ENCODE measurements at places on chromosomes 5 and 9. TPM values are rescaled to one million over a fixed set of nuclear protein-coding genes. Genes with fewer than 3 reads are reported as not detected.

- no peak for DNase-seq
- H3K27me3 ChIP-seq: no peaks in the 10 kb centered on the region
These were observed 51.1 kb upstream of the ORM1 start for GRCh38 chr9:114271556-114272510.

The CER1 gene
- not detected for total RNA-seq

GRCh38 chr9:14146201-14146874, 167.6 kb downstream of the NFIB start:
- peaks cover 7% of the 10 kb centered on the region for H3K27me3 ChIP-seq
- no peak for DNase-seq
- no peak overlapping the region for H3K27ac ChIP-seq

DNA sequence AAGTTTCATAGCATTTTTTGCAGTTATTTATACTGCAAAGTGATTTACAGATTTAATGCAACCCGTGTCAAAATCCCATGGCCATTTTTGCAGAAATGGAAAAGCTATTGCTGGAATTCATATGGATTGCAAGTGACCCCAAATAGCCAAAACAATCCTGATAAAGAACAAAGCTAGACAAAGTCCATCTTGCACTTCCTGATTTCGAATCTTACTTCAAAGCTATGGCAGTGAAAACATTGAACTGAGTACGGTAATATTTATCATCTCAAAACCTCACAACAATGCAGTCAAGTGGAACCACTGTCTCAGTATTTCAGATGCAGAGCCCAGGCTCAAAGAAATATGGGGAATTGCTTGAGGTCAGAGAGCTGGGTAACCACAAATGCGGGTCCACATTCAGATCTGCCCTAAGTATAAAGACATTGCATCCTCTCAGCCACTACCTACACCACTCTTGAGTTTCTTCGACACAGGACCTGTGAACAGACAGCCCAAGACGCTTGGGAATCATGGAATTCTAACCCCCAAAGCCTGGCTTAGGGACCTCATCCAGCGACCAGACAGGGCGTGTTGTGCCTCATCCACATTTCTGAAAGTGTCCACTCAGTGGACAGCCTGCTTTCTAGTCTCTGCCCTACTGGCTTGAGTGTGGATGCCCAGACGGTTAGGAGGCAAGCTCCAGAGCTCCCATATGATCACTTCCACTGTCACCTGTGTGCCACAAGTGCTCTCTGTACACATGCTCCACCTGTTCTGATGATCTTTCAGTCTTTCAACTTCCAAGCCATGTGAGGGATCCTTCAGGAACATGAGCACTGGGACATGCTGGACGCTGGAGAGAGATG, 39.3 kb upstream of the KCNIP1 start:
- H3K27me3 ChIP-seq: peaks cover 29% of the 10 kb centered on the region
- no peak overlapping the region for H3K27ac ChIP-seq
- H3K4me3 ChIP-seq: no peak overlapping the region
- no peaks in the 10 kb centered on the region for H3K36me3 ChIP-seq
- no peaks in the 10 kb centered on the region for H3K4me1 ChIP-seq
- no peak for DNase-seq

The MEGF10 gene
- total RNA-seq: not detected

The MPDZ gene
- total RNA-seq: not detected

GRCh38 chr9:4553951-4554381, 63.7 kb downstream of the SLC1A1 start:
- no peak for DNase-seq
- no peak overlapping the region for H3K4me3 ChIP-seq
- H3K27me3 ChIP-seq: no peaks in the 10 kb centered on the region
- H3K27ac ChIP-seq: no peak overlapping the region

DNA sequence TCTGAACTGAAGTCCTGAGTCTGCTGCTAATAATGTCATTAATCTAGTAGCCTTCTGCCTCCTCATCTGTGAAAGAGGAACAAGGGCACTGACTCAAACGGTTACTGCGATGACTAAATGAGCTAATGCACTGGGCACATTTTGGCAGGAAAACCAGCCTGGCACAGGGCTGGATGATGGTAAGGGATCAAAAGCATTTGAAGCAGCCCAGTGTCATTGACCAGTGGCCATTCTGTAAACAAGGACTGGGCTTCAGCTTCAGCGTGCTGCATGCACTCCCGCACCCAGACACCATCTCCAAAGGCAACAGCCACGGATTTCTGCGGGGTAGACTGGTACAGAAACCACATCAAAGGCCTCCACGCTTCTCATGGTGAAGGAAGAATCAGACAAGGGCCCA, 8.0 kb downstream of the GCNT4 start:
- DNase-seq: no peak
- H3K27ac ChIP-seq: peak overlapping the region; percentile 35
- peaks cover 49% of the 10 kb centered on the region for H3K36me3 ChIP-seq
- H3K4me1 ChIP-seq: peaks cover 67% of the 10 kb centered on the region
- H3K27me3 ChIP-seq: no peaks in the 10 kb centered on the region
- H3K4me3 ChIP-seq: no peak overlapping the region

GRCh38 chr9:93255994-93256877, 72.3 kb downstream of the WNK2 start:
- H3K27ac ChIP-seq: no peak overlapping the region
- H3K27me3 ChIP-seq: no peaks in the 10 kb centered on the region
- no peak for DNase-seq

The LCNL1 gene
- not detected for total RNA-seq

The NR4A3 gene
- 36.9 TPM for total RNA-seq

The GMCL2 gene
- total RNA-seq: not detected

DNA sequence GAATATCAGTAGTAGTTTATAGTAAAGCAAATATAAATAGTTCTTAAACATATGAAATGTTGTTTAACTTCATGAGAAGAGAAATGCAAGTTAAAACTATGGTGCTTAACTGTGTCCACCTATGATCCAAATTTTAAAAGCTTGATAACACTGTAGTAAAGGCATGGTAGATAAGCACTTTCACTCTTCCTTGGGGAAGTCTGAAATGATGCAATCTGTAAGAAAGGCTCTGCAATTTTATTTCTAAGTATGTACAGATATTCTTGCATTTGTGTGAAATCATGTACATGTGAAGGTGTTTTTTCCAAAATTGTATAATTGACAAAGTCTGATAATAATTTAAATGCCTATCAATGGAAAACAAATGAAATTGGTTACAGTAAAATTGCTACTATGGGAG, 66.9 kb downstream of the SYK start:
- H3K27me3 ChIP-seq: no peaks in the 10 kb centered on the region
- H3K4me3 ChIP-seq: no peak overlapping the region
- peaks cover 9% of the 10 kb centered on the region for H3K4me1 ChIP-seq
- H3K27ac ChIP-seq: no peak overlapping the region
- DNase-seq: no peak

Data from activated naive CD8-positive, alpha-beta T cell treated with anti-CD3 and anti-CD28 coated beads for 36 hours (primary cell).